H4 (cell line): ENCODE measurements at places on chromosomes 3 and 15. TPM values are rescaled to one million over a fixed set of nuclear protein-coding genes. Genes with fewer than 3 reads are reported as not detected.

- no peak for DNase-seq
These were observed 27.1 kb upstream of the PIK3CB start for GRCh38 chr3:138861798-138862197.

DNA sequence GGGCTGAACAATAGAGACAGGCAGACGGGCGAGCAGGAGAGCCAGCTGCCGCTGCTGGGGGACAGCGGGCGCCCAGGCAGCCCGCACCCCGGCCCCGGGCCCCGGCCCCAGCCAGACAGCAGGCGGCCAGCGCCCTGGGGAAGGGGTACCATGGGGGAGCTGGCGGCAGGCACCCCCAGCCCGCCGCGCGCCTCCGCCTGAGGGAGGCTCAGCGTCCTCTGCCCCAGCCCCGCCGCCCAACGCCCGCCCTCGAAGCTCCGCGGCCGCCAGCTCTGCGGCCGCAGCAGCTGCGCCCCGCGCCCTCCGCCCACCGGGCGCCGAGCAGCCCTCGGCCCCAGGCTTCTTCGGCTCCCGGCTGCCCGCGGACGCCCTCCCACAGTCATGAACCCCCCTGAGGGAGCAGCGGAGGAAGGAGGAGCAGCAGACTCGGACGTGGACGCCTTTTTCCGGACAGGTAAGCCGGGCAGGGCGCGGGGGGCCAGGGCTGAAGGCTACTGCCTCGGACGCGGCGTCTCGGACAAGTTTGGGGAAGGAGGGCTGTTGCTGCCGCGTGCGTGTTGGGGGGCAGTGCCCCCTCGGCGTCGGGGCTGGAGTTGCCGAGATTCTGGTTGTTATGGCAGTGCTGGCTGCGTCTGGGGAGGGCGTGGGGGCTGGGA lies 41.6 kb upstream of the ROPN1 start:
- no peak for DNase-seq

DNA sequence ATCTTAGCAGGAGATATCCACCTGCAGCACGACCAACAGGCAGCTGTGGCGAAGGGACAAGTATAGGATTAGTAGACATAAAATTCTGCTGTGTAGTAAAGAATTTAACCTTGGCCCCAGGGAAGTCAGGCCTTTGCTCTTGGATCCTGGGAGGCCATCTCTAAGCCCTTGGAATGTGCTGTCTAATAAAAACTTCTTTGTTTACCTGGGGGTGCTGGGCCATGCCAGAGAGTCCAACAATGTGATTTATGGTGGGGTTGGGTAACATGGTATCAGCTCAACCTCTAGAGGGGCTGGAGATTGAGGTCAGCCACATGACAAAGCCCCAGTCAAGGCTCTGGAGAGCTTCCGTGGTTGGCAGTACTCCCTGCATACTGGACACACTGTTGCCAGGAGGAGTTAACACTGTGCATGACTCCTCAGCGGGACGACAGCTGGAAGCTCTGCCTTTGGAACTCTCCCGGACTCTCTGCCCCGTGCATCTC lies 52.4 kb downstream of the HEG1 start:
- DNase-seq: no peak

GRCh38 chr3:169641167-169641566 lies 22.3 kb downstream of the MECOM start:
- no peak for DNase-seq

DNA sequence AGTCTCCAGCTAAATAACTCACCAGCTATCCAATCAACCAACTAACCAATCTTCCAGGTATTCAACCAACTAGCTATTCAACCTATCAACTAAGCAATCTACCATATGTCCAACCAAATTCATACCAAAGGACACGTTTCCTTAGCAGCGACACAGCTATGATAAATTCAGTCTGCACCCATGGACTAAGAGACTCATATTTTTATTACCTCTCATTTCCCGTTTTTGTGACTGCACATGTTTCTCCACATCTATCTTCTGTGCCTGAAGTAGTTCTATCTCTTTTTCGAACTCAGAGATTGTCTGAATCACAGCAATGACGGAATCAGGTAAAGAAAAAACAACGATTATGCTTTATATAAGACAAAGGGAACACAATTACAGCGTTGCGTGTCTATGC lies 34.0 kb upstream of the GNB5 start:
- DNase-seq: no peak

The ALAS1 gene
- 28.5 and 37.4 TPM in 2 replicates for total RNA-seq

- peak; percentile 1 for DNase-seq
These were observed 21.2 kb downstream of the GPR156 start for GRCh38 chr3:120263792-120264191.

DNA sequence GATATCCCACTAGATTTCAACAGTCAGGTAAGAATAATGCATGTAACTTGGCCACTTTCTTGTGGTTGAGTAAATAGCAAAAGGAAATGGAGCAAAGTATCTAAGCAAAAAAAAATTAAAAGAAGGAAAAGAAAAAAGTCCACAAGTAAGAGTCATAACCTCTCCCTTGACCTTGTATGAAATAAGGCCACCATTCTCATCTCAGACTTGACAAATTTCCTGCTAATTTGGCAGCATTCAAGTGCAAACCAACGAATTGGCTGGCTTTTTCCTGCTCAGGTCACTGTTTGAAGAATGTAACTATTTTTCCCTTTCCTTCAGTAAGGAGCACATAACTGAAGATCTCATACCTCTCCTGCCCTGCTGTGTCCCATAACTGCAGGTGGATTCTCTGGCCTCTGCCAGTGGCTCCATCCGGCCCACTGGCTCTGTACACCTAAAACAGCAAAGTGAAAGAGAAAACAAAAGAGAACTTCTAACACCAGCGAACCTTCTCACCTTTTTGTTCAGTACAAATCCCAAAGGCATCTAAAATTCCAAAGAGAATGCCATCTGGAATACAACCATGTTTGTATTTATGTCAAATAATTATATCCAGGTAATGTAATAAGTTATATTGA lies 33.4 kb upstream of the RSL24D1 start:
- no peak for DNase-seq

DNA sequence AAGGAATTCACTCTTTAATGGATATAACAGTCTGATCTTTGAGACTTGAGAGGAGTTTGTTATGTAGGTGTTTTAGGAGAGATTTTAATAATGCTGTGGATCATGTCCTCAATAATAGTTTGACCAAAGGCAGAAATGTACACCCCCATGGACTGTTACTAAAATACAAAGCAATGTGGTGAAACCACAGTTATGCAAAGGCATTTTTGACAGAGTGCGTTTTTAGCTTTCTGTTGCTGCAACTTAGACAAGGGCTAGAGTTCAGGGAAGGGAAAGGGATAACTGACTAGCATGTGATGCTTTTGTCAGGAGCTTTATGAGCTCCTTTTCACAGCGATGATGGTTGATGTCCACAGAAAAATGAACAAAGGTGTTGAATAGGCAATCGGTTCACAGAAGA lies 3.6 kb upstream of the STARD5 start:
- DNase-seq: peak; percentile 64

DNA sequence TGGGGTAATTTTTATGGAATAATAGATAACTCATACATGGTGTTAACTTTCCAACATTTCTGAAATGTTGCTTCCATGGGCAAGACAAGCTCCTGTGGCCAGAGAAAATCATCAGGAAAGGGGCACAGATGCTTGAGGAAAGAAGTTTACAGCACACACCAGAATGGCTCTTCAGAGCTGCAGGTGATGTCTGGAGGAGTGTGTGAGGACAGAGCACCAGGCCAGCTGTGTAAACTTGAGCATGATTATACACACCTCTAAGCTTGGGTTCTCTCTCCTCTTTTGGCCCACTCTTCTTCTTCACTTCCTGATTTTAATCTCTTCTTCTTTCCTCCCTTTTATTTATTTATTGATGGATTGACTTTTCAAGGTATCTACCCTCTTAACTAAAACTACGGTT lies 676.0 kb downstream of the GRM7 start:
- no peak for DNase-seq

- no peak for DNase-seq
These were observed 66.0 kb upstream of the ARL8B start for GRCh38 chr3:5056111-5056391.
